ENCODE measurements at places on chromosomes 11 and 22.
A peak's percentile ranks its signal among the peaks of the same experiment; 100 is the strongest.

DNA sequence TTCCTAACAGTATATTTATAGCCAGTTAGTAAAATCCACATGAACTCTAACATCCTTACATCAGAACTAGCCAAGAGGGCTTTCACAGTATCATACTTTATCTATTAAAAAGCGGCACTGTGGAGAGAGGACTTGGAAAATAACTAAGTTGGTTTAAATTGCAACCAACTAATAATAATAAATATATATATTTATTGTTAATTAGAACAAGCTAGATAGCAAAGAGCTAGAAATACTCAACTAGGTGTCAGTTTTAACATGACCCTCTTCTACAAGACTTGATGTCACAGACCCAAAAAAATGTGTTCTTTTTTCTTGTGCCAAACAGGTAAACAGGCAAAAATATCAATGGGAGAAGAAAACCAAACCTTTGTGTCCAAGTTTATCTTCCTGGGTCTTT is at the start of gene OR2D3:
OR2D3 (plus strand) TSS at position 301 of the 400 bp plus-strand sequence; CDS start at position 301, 0 bp downstream.
- no peak for DNase-seq

DNA sequence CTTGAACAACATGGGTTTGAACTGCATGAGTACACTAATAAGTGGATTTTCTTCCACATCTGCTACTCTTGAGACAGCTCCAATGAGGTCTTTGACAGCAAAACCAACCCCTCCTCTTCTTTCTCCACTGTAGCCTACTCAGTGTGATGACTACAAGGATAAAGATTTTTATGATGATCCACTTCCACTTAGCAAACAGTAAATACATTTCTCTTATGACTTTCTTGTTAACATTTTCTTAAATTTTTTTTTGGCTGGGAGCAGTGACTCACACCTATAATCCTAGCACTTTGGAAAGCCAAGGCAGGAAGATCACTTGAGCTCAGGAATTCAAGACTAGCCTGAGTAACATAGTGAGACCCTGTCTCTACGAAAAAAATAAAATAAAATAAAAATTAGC is 9.9 kb upstream of the EIF4G2 start:
- no peak for DNase-seq

DNA sequence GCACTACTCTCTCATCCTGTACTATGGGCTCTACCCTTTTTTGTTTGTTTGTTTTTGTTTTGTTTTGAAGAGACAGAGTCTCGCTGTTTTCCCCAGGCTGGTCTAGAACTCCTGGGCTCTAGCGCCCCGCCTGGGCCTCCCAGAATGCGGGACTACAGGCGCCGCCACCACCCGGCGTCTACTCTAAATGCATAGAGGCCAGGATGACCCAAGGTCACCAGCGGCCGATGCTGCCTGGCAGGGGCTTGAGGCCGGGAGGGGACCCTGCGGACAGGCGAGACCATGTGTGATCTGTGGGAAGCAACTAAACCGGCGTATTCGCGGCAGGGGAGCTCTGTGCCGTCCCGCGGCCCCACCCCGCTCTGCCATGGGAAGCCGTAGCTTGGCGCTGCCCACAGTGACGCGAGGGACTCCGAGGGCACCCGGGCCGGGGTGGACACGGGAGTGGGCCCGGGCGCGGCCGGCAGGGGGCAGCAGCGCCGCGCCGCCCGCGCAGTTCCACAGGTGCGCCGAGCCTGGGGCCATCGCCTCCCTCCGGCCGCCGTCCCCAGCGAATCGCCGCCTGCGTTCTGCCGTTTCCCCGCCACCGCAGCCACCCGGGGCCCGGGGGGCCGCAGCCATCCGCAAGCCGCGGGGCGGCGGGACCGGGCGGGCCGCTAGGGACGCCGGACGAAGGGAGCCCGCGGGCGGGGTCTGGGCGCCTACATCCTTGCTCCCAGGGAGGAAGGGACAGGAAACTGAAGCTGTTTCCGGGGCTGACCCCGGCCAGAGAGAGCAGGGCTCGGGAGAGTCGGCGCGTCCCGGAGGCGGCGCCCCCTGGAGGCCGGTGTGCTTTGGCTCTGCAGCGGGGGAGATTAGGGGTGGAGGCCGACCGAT is 12.3 kb upstream of the HDHD5 start:
- DNase-seq = peak; percentile 93

DNA sequence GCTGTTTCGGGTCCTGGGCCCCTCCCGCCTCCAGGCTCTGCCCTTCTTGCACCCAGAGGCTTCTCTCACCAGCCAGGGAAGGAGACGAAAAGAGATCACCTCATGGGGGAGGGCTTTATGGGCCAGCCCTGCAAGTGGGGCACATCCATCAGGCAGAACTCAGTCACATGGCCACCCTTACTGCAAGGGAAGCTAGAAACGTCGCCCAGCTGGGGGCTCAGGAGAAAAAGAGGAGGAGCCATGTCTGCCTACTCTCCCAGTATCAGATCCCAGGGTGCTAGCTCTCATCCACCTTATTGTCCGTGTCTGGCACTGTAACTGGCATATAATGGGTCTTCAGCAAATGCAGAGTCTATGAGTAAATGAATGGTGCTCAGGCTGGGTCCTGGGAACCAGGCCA is 24.2 kb downstream of the MFNG start:
- no peak for DNase-seq

GRCh38 chr11:3950996-3951660 is 95.7 kb downstream of the STIM1 start:
- no peak for DNase-seq

- DNase-seq = no peak
Observed at GRCh38 chr11:101188173-101188572, 58.6 kb upstream of the PGR start.

Data from mucosa of descending colon (tissue), 3 donors.